NB4 (cell line): ENCODE measurements at places on chromosomes 5 and 9.

DNA sequence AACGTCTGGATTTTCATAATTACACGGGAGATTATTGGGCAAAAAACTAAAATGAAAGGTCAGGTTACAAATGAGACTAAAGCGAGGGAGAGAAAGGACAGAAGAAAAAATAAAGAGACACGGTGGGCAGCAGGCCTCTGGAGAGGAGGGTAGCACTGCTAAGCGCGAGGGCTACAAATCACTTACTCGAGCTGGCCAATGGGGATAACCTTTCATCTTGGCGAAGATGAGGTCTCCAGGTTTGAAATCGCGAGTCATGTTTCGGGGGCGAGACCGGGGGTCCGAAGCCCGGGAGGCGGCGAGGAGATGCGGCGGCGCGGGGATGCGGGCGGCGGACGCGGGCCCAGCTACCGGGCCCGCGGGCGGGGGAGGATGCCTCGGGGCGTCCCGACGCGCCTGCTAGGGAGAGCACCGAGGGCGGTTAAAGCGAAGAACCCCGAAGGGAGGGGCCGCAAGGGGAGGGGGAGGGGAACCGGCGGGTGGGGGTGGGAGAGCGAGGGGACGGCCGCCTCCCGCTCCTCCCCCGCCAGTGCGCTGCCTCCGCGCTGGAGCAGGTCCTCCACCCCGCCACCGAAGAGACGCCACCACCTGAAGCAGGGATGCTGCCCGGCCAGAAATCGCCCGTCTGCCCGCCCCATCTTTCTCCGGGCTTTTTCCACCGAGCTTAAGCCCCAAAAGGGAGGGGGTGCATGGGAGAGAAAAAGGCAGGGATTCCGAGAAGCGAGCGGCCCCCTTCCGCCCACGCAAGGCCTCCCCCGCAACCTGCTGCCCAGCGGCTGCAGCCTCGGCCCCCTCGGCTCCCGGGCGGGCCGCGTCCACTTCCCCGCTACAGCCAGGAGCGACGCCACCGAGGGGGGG lies 610 bp downstream of the PSIP1 start:
- peak; percentile 74 for DNase-seq

- DNase-seq, result no peak
Measured at GRCh38 chr5:91053741-91054025, 329.4 kb downstream of the ARRDC3 start.

DNA sequence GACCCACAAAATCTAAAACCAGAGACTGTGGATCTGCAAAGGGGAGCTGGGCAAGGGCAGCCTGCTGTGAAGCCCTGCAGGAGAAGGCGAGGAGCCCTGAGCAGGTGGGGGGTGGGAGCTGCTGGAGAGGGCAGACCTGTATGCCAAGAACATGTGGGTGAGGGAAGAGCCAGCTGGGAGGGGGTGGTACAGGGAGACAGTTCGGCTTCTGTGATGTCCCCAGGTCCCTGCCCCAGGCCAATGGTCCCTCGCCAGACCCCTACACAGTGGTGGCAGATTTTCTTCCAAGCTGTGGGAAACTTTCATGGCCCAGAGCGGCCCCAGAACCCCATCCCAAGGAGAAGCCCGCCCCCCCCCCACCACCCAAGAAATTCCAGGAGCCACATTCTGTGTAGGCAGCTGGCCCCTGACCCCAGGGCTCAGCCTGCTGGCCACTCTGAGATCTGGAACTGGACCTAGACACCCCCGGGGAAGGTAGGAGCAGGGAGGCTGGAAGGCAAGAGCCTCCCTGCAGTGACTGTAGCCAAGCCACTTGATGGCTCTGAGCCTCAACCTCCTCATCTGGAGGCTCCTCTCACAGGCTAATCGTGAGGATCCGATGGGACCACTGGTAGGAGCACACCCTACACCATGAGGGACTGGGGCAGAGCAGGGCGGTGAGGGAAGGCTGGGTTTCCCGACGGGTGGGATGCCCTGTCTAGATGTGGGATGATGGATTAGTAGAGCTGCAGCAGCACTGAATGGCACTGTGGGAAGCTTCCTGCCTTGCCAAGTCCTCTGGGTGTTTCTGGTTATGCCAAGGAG lies 22.6 kb upstream of the CSF1R start:
- DNase-seq, result no peak

DNA sequence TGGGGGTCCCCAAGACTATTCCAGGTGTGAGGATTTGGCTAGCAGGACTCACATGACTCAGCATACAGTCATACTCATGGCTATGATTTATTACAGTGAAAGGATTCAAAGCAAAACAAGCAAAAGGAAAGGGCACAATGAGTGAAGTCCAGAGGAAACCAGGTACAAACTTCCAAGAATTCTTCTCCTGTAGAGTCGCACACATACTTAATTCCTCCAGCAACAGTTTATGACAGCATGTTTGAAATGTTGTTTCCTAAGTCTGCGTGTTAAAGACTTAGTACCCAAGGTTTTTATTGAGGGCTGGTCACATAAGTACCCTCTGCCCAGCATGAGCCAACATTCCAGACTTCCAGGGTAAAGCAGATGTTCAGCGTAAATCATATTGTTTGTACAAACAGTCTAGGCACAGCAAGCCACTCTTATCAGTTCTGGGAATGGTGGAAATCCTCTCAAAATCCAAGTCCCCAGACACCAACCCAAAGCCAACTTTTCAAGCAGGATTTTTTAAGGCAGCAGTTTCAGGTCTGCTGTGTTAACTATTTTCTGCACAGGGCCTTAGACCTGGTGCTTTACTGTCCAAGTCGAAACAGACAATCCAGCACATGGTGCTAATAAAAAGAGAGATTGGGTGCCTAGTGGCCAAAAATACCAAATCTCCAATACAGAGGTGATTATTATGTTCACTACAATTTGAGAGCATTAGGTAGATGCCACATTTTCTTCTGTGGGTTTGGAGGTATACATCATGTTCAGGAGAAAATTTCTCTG lies 18.6 kb upstream of the RICTOR start:
- DNase-seq, result no peak

DNA sequence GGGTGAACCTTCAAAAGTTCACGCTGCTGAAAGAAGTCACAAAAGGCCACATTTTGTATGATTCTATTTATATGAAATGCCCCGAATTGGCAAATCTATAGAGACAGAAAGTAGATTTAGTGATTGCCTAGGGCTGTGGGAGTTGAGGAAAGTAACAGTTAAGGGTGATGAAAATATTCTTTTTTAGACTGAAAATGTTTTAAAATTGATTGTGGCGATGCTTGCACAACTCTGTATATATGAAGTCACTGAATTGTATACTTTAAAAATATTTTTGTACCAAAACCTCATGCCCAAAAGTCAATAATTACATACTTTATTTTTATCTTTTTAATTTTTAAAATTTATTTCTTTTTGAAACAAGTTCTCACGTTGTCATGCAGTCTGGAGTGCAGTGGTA lies 30.3 kb downstream of the HSPA4 start:
- DNase-seq, result no peak

DNA sequence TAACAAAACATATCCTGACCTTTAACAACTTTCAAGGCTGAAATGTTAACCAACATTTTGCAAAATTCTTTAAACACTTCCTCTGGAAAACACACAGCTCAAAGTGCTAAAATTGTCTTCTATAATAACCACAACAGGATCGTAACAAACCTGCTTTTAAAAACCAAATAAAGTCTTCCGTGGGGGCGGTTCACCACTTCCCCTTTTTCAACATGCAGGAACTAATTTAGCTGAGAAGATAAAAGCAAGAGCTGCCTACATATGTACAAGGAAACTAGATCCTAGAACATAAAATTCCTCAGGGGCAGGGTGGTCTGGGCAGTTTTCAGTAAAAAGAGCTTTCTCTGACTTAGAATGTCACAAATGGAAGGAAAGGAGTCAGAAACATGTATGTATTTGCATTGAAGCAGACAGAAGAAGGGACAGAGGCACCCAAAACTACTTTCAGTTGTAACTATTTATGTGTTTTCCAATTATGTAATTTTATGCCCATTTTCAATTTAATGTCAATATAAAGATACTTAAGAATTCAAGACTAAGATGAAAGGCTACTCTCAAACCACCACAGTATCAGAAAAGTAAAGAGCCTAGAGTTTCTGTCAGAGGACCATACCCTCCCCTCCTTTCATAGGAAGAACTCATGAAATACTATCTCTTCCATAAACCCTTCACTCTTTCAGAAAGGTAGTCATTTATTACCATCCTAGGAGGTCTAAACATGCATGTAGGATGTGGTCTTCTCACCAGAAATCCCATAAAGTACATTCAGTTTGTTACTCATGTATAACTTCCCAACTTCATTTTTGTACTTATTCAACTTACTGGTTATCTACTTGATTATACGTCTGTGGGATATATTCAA lies 185.9 kb upstream of the RASA1 start:
- peak; percentile 93 for DNase-seq

GRCh38 chr5:39955156-39955555 lies 530.4 kb upstream of the DAB2 start:
- no peak for DNase-seq

GRCh38 chr9:117153021-117153420 lies 261.8 kb downstream of the ASTN2 start:
- DNase-seq, result peak; percentile 1

DNA sequence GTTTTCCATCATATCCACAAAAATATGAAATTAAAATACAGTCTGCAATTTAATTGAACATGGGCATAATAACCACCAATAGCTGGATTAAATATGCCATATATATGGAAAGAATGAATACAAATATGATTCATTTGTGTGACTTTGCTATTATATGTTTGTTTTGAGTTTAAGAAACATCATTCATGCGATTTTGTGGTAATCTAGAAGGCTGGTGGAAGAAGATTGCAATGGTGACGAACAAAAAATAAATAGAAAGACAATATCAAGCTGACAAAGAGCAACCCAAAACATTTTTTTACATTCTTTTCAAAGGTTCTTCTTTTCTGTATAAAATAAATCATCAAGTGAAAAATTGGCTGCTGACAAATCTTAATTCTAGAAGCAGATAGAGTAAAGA lies 610.0 kb downstream of the MAT2B start:
- no peak for DNase-seq

- no peak for DNase-seq
Measured at GRCh38 chr5:78077369-78078068, 217.0 kb downstream of the AP3B1 start.

GRCh38 chr5:39850291-39850690 lies 425.5 kb upstream of the DAB2 start:
- no peak for DNase-seq
